SW 1271 (cell line): ENCODE measurements at places on chromosomes 4 and X.

DNA sequence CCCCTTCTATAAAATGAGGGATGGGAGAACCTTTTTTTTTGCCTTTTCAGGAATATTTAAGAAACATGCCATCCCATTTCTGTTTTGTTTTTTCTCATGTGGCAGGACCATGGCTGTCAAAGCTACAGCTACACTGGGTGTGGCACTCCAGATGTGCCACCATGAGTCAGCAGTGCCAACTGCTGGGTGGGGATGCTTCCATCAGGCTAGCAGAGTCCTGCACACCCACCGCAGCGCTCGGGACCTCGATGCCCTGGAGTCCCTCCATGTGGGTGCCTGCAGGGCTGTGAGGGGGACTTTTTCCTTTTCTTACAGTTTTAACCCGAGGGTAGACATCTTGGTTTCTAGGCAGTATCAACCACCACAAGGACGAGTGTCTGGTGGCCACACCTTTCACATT is 352.6 kb downstream of the NR3C2 start:
- DNase-seq = no peak

- DNase-seq = no peak
These were observed 825.6 kb upstream of the INTU start for GRCh38 chr4:126807132-126807531.

DNA sequence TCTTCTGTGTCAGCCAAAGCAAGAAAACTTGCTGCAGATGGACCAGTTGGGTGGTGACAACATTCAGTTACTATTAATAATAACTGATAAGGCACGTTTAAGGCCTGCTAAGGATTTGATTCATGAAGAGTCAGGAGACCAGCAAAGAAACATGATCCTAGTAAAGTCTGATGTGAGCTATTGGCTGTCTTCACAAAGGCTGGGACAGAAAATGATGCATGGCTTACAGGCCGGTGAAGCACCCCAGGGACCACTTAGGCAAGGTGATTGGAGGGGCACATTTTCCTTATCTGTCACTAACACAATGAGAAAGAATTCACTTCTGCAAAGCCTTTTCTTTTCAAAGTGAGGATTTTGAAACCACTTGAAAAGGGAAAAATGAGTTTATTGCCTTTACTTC is 65.4 kb upstream of the TRPC3 start:
- DNase-seq = no peak

GRCh38 chrX:42247241-42247640 is 323.9 kb upstream of the CASK start:
- no peak for DNase-seq

- DNase-seq = no peak
These were observed 73.7 kb downstream of the NCAPG start for GRCh38 chr4:17884511-17884910.

- DNase-seq = no peak
These were observed 125.2 kb downstream of the NHS start for GRCh38 chrX:17500145-17500579.

DNA sequence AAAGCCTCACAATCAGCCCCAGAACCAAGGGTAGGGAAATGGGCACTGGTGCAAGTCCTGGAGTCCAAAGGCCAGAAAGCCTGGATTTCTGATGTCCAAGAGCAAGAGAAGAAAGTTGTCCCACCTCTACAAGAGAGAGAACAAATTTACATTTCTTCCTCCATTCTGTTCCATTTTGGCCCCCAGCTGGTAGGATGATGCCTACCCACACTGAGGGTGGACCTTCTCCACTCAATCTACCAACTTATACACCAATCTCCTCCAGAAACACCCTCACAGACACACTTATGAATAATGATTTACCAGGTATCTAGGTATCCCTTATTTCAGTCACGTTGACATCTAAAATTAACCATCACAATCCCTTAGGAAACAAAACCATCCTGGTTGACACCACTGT is 367.8 kb upstream of the GRIA3 start:
- DNase-seq = no peak

- no peak for DNase-seq
These were observed 88.2 kb upstream of the CAMK2D start for GRCh38 chr4:113849771-113850170.
